Dermis blood vessel endothelial cell (primary cell): ENCODE measurements at places on chromosomes 2 and 18. TPM values are rescaled to one million over a fixed set of nuclear protein-coding genes. Genes with fewer than 3 reads are reported as not detected.

The MYOM1 gene
- total RNA-seq, result 2.2 and 2.7 TPM in 2 replicates

The TNP1 gene
- total RNA-seq, result not detected in 2 replicates

The TUBB8B gene
- 0.14 TPM in 1 of 2 replicates, not detected in the other for total RNA-seq

The LYPD6B gene
- total RNA-seq, result not detected in 2 replicates

The WIPF1 gene
- 13.5 and 14.1 TPM in 2 replicates for total RNA-seq

The RESP18 gene
- not detected in 2 replicates for total RNA-seq

The TSPYL6 gene
- not detected in 2 replicates for total RNA-seq

The RNF25 gene
- total RNA-seq, result 21.1 and 35.7 TPM in 2 replicates

The TANC1 gene
- 92.6 and 99.7 TPM in 2 replicates for total RNA-seq

DNA sequence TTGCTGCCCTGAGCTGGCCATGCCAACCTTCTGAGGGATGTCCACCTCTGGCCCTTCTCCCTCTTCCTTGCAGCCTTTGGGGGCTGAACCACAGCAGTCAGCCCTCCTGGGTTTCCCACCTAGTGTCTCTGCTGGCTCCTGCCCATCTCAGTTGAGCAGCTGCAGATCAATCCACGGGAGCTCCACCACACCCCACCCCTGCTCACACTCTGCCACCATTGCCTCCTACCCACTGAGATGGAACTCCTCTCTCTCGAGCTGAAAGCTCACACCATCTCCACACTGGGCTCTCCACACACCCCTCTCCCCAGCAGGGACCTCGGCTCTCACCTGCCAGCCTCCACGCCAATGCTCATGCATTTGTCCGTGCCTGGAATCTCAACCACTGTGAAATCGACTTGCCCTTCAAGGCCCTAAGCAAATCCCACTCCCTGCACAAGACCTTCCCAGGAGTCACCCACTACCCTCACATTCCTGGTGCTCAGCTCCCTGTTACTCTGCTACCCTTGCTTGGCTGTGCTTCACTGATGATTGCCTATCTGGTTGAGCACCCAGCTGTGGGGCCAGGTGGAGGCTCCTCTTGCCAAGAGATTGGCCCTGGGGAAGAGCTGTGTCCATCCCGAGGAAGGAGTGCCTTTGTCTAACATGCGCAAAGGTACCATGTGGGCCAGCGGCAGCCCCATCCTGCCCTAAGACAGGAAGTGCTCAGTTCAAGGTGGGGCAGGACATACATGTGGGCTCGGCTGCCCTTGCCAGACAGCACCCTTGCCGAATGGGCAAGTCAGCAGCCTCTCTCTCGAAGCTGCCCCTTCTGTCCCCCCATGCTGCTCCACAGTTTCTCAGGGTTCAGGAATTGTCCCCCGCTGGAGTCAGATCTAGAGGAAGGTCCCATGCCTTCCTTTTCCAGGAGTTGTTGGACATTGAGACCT lies 208.7 kb downstream of the CYP26B1 start:
- DNase-seq, result no peak

DNA sequence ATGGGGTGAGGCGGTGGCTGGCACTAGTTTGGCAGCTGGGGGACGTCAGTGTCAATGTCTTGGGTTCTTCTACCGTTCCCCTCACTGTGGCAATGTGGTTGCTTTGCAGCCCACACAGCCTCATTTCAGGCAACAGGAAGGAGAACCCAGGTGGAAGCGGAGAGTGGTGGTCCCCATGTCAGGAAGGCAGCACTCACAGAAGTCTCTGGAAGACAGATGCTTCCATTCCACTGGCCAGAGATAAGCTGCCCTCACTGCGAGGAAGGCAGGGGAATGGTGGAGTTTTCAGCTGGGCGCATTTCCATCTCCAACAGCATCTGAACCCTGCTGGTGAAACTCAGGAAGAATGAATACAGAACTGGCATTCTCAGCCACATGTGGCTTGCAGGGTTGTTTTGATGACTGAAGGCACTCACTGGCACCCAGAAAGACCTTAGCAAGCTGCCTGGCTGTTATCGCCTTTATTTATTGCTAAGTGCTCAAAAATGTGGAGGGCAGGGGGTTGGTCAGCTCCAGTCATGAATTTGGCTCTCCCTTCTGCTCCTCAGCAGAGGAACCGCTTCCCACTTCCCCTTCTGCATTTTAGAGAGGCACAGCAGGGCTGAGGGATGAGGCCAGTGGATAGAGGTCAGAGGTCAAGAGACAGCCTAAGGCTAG lies 19.4 kb downstream of the KCNIP3 start:
- DNase-seq, result no peak

- no peak for DNase-seq
Observed at GRCh38 chr18:21267400-21267799, 25.4 kb downstream of the GREB1L start.

DNA sequence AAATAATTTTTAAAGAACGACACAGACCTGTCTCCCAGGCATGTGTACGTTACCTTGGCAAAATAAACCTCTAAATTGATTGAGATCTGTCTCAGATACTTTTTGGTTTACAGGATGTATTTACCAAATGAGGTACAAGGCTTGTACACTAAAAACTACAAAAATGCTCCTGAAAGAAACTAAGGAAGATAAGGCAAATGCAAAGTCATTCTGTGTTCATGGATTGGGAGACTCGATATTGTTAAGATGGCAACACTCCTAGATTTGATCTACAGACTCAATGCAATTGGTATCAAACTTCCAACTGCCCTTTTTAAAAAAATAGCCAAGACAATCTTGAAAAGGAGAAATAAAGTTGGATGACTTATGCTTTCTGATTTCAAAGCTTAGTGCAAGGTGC lies 11.5 kb upstream of the KCNE4 start:
- DNase-seq, result no peak

DNA sequence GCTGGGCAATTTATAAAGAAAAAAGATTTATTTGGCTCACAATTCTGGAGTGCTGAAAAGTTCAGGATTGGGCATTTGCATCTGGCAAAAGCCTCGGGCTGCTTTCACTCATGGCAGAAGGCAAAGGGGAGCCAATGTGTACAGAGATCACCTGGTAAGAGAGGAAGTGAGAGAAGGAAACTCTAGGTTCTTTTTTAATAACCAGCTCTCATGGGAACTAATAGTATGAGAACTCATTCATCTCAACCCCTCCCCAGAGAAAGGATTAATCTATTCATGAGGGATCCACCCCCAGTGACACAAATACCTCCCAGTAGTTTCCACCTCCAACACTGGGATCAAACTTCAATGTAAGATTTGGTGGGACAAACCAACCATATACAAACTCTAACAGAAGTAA lies 129.0 kb downstream of the EVA1A start:
- DNase-seq, result no peak

DNA sequence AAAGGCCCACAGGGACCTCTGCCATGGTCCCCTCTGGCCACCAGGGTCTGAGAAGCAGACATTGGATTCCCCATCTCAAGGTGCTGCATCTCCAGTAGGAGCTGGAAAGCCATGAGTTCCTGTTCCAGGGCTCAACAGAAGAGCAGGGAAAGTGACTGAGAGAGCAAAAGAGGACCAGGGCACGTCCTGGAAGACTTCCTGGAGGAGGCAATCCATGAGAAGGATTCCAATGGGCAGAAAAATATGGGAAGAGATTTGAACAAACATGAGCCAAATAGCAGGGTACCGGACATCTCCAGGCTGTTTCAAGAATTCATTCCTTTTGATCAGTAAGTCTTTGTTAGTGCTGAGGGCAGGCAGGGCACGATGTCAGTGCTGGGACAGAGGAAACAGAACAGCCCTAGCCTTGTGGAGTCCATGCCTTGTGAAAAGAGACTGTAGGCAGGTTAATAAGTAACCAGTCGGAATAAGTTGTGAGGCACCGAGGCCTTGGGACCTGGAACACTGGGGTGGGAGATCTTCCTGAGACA lies 72.8 kb upstream of the TWIST2 start:
- DNase-seq, result no peak

- no peak for DNase-seq
Observed at GRCh38 chr2:227822416-227823003, 8.9 kb downstream of the CCL20 start.

DNA sequence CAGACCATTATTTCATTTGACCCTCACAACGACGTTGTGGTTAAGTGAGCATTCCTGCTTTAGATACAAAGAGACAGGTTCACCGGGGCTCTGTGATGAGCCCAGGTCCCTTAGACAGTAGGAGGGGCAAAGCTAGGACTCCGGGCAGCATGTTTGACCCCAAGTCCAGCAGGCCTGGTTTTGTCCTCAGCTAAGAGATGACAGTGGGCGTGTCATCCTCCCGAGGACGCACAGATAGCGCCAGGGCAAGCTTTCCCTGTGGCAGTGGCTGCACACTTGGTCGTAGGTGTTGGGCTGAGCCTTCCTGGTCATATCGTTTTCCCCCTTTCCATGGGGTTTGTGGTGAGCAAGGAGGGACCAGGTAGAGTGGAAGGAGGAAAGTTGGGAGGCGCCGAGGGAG lies 76.3 kb downstream of the MTCL1 start:
- no peak for DNase-seq

DNA sequence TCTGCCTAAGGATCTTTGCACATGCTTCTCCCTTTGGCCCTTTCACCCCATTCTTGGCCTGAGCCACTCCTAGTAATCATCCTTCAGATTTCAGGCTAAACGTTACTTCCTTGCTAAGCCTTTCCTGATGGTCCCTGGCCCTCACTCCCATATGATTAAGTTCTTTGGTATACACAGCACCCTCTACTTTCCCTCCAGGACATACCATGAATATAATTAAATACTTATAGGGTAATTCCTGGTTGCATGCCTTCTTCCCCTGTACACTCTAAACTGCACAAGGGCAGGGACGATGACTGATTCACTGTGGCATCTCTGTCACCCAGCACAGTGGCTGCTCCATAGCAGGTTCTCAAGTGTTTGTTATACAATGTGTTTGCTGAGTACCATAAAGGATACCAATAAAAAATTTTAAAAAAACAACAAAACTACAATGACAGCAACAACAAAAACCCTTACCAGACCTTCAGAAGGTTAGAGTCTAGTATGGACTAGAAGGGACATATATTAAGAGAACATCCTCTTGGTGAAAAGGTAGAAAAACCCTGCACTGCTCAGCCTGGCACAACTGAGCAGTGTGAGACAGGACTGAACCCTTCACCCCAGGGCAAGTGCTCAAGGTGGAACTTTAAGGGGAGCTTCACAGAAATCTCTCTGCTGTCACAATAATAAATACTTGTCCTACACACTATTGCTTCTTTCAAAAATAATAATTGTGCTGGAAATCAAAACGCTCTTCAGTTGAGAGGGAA lies 76.2 kb downstream of the AAK1 start:
- no peak for DNase-seq

DNA sequence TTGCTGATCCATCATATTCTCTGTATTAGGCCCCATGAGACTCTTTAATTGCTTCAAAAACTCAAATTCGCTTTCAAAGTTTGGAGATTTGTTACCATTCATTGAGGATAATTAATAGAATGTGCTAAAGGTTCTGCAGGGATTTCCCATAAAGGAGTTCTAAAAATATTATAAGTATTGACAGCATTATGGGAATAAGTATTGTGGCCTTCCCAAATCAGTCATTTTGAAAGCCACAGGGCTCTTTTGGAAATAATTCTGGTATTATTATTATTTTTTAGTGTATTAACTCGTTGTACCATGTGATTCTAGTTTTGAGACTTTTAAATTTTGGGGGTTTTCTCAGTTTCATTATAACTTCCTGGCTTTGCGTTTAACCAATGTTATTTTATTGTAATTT lies 37.1 kb downstream of the LCLAT1 start:
- DNase-seq, result no peak

GRCh38 chr2:98903767-98904485 lies 32.1 kb downstream of the CRACDL start:
- peak; percentile 37 for DNase-seq

DNA sequence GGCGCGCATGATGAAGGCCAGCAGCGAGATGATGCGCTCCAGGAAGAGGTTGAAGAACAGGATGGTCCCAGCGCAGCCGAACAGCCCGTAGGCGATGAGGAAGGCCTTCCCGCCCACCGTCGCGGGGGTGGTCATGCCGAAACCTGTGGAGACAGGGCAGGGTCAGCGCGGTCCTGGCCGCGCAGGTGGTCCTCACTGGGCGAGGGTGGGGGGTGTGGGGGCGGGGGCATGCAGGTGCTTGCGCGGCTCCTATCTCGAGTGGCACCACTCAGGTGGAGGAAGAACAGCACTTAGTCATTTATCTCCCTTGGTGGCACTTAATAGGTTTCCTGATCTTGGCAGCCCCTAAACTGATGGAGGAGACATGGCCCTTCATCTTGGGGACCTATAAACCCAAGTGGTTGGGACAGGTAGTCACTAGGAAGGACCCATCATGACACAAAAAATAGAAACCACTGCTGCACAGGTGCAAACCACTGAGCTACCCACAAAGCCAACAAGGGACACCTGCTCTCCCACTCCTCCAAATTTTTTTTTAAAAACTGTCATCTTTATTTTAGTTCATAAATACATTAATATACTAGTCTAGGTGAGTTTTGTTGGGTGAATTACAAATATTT lies 118.8 kb downstream of the MSH2 start:
- DNase-seq, result no peak

- DNase-seq, result no peak
Observed at GRCh38 chr2:40279001-40279400, 172.9 kb downstream of the SLC8A1 start.

- DNase-seq, result no peak
Observed at GRCh38 chr2:216450784-216451183, 38.5 kb downstream of the SMARCAL1 start.

DNA sequence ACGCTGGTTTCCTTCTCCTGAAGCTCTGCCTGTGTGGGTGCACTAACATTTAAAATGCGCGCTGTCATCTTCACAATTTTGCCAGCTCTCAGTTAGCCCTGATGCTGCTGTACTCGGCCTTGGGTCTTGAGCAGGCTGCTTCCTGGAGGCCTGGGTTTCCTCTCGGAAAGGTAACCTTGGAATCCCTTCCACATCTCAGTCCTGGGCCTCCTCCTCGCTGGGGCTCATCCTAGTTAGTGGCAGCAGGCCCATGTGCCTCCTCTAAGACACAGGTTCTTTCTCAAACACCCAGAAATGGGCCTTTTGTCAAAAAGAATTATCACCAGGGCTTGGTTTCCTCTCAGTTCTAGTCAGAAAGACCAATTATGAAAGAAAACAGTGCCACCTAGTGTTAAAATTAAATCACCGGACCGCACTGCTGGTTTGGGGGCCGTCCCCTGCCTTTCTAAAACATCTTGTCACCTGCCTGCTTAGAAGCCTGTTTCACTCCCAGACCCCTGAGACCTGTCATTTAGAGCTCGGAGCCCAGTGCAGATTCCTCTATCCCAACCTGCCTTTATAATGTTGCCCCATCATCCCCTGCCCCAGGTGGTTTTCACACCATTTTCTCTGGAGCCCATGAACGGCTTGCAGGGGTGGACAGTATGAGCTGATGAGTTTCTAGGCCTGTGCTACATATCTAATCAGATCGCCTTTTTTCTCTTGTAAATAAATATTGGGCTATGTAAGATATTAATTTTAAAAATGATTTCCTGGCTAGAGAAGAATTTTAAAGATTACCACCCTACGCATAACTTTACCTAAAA lies 42.4 kb downstream of the HK2 start:
- peak; percentile 74 for DNase-seq

GRCh38 chr2:221555494-221555846 lies 16.6 kb downstream of the EPHA4 start:
- DNase-seq, result no peak

DNA sequence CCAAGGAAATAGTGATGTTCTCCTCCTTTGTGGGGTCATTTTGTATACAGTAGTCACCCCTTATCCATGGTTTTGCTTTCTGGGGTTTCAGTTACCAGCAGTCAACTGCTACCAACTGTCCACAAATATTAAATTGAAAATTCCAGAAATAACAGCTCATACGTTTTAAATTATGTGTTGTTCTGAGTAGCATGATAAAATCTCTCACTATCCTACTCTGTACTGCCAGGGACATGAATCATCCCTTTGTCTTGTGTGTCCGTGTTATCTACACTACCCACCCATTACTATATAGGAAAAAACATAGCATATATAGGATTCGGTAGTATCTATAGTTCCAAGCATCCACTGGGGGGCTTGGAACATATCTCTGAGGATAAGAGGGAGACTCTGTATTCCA lies 120.9 kb upstream of the DCC start:
- DNase-seq, result no peak
